SW480 (cell line): ENCODE measurements at places on chromosomes 13 and 19.

DNA sequence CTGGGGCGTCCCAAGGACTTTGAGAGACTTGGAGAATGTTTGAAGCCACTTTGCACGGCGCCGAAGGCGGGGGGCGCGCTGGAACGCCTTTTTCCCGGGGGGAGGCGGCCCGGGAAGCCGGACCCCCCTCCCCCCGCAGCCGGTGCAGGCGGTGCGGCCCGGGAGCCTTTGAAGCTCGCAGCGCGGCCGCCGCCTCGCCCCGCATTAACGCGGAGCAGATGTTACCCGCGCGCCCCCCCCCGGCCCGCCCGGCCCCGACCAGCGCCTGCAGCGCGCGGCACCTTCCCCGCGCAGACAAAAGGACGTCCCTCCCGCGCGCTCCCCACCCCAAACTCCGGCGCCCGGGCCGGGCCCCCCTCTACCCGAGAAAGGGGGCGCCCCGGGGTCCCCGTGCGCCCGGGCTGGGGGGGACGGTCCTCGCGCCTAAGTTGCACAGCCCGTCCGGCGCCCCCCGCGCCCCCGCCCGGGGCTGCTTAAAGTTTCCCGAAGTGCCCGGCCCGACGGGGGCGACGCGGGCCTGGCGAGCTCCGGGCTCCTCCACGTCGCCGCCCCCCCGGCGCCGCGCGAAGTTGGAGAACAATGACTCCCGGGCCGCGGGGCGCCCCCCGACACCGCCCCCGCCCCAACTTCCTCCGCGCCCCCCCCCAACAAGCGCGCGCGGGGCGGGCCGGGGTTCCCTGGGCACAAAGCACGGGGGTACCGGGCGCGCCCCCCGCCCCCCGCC lies 685 bp downstream of the TCF3 start:
- no peak for DNase-seq

- DNase-seq, result no peak
Measured at GRCh38 chr19:14198384-14199376, 7.3 kb downstream of the ADGRL1 start.

- DNase-seq, result no peak
Measured at GRCh38 chr19:11421371-11422098, 2.4 kb upstream of the RGL3 start.

DNA sequence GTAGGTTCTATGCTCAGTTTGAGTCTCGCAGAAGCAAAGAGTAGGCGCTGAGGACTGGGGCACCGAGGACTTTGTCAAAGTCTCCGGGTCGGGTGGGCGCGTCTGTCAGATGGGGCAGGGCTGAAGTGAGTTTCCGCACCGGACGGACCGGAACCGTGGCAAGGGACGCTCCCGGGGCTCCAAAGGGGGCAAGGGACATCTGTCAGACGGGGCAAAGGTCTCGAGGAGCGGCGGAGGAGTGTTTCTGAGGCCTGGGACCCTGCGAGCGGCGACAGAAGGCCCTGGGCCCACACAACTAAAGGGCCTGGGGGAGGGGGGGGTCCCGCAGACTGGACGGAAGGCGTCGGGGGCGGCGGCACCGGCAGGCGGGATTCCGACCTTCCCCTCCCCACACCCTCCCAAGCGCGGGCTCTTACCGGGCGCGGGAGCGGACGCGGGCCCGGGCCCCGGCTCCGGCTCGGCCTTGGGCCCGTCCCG lies 13.3 kb upstream of the AKAP8L start:
- DNase-seq, result no peak

DNA sequence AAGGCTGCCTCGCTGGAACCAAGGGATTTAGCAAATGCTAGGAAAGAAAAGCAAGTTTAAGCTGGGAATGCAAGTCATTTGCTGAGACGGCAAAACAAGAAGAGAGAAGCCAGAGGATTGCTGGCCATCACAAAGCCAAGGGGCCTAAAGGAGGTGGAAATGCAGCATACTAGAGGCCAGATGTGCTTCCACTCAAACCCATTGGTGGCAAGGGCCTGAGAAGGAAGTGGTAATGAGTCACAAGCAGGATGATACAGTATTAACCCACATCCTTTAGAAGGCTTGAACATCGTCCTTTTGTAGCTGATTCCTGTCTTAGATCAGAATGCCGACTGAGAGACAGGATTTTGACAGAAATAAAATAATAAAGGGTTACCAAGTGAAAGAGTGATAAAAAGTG lies 68.2 kb downstream of the ITGBL1 start:
- DNase-seq, result peak; percentile 8

DNA sequence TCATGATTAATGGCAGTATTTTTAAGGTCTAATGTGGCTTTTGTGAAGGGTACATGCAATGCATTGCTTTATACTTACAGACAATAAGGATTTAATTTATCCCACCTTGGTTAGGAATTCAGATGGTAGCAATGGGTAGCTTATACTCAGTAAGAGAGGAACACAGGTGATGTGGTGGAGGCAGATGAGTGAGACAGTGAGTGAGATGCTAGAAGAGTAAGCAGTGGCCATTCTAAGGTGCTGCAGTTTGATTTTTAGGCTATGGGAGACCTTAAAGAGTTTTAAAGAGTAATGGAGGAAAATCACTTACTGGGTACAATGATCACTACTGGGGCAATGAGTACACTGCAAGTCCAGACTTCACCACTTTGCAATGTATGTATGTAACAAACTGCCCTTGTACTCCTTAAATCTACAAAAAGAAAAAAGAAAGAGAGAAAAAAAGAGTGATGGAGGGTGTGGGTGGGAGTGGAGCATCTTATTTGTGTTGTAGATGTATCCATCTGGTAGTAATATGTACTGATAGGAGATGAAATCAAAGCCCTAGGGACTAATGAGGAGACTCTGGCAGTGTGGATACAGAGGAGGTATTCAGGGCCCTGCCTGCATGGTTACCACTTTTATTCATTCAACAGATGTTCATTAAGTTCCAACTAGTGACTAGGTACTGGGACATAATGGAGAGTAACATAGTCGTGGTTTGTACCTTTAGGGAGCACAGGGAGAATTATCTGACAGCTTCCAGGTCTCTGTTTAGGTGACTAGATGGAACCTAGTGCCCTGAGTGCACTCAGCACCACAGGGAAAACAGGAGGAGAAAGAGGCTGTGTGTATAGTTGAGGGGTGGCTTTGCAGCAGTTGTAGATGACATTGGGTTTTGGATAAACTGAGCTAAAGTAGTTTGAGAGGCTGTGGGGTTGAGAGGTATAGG lies 99.0 kb downstream of the GPC6 start:
- DNase-seq, result no peak

DNA sequence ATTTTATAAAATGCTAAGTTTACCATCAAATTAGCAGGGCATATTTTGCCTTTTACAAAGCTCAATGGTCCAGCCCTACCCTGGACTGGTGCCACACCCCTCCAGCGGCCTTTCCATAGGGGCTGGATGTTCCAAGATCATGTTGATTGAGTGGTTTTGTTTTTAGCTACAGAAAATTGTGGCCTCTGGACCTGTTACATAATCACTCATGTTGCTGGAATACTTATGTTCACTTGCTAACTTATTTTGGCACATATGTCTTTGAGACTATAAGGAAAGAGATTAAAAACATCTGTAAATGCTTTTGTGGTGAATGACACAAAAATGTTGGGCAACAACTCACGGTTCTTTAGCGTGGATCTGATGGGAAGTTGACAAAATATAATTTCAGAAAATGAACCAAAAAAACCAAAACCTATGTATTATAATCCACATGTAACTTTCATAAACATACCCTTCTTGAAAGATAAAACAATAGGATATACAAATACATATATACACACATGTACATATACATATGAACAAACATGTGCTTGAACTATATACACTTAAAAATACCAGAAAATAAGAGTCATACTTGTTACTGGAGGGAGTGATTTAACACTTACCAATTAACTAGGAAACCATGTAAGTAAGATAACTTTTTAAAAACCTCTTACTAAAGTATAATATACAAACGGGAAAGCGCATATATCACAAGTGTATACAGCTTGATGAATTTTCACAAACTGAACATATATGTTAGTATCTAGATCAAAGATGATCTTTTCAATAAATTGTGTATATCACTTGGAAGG lies 46.6 kb upstream of the SLC15A1 start:
- DNase-seq, result no peak

- no peak for DNase-seq
Measured at GRCh38 chr13:99386495-99386894, 79.3 kb upstream of the GPR183 start.

GRCh38 chr13:40115426-40115825 lies 460.0 kb downstream of the COG6 start:
- DNase-seq, result no peak

- DNase-seq, result peak; percentile 52
Measured at GRCh38 chr19:1276628-1277022, 1.3 kb downstream of the FAM174C start.

GRCh38 chr13:112995395-112996191 lies 26.6 kb downstream of the MCF2L start:
- DNase-seq, result peak; percentile 93

DNA sequence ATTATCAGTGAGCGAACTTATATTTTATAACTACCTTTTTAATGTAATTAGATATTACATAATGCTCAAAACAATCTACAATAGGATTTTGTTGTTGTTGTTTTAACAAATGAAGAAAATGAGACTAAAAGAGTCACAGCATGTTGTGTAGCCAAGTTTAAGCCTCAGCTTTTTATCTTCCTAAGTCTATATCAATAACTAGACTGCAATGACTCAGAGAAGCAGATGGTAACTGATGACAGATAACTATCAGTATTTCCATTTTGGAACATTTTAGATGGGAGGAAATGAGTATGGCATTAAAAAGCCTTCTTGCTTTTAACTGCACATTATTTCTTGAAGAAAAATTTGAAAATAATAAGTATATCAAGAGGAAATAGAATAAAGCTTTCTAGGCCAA lies 825.2 kb downstream of the SLITRK1 start:
- DNase-seq, result no peak

DNA sequence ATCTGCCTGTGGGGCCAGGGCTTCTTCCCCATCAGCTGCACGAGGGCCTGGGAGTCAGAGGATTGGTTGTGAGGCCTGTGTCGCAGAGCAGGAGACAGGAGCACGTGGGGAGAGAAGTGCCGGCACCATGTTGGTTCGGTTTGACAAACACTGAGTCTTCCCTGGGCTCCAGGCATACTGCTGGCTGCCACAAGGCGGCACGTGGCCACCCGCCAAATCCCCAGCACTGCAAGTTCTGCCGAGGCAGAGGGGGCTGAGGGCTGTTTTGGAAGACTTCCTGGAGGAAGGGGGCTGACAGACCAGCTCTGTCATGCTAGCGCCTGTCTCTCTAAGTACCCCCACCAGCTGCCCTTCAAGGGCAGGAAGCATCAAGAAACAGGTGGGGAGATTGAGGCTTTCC lies 9.5 kb downstream of the SHANK1 start:
- DNase-seq, result no peak

DNA sequence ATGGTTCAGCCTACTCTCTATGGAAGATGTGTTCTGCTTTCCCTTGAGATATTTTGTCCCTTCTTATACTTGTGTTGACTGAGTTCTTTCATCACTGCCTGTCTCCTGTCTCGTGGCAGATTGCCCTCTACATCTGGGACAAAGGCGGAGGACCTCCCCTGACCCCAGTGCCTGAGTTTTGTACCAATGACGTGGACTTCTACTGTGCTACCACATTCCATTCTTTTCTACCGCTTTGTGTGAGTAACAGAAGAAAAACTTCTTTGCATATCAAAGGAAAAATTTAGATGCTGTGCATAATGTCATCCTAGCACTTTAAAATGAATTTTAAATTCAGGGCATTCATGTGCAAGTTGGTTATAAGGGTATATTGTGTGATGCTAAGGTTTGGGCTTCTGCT lies 74.6 kb downstream of the B3GLCT start:
- DNase-seq, result no peak

- DNase-seq, result no peak
Measured at GRCh38 chr19:39307046-39307821, 11.0 kb downstream of the IFNL1 start.

DNA sequence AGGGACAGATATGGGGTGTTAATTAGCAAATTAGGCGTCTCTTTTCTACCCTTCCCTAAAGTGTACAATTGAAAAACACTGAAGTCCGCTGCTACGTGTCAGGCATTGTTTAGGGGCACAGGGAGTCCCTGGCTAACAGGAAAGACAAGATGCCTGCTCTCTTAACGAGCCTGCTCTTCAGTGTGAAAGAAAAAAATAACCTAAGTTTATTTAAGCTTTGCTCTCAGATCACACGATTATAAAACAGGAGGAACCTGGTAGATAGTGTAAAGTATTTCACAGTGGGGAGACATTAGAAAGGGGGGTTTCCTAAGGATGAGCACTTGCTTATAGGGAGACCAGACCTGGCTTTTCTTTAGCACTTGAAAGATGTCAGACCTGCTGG lies 38.7 kb downstream of the IGFL2 start:
- no peak for DNase-seq

- no peak for DNase-seq
Measured at GRCh38 chr13:112184261-112184660, 117.3 kb downstream of the SOX1 start.

- DNase-seq, result no peak
Measured at GRCh38 chr19:42152910-42153671, 20.8 kb upstream of the POU2F2 start.

- DNase-seq, result peak; percentile 77
Measured at GRCh38 chr19:43594710-43595604, 977 bp downstream of the IRGQ start.

GRCh38 chr13:79681069-79681468 lies 200.1 kb downstream of the NDFIP2 start:
- DNase-seq, result peak; percentile 40

- no peak for DNase-seq
Measured at GRCh38 chr13:111329641-111330040, 9.2 kb downstream of the TEX29 start.

- no peak for DNase-seq
Measured at GRCh38 chr13:111484959-111485358, 164.5 kb downstream of the TEX29 start.

DNA sequence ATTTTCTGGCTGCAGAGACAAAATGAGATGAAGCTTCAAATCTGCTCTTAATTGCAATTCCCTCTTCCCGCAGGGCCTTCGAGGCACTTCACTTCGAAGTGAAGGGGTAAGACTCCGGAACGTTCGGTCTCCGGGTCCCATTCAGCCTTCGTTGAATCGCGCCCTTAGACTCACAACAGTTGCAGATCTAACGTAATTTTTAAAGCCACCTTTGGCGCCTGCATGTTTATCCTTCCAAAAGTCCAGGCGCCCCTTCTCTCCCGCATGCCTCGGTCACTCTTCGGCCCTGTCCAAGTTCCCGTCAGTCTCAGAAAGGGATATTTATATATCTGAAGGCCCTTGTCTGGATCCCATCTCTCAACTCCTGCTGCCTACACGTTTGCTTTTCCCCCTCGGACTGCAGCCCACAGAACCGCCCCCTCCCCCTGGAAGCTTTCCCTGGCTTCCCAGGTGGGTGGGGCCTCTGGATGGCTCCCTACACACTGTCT lies 915 bp upstream of the KCTD12 start:
- DNase-seq, result no peak

GRCh38 chr19:55482967-55483705 lies 1.9 kb upstream of the NAT14 start:
- DNase-seq, result no peak

DNA sequence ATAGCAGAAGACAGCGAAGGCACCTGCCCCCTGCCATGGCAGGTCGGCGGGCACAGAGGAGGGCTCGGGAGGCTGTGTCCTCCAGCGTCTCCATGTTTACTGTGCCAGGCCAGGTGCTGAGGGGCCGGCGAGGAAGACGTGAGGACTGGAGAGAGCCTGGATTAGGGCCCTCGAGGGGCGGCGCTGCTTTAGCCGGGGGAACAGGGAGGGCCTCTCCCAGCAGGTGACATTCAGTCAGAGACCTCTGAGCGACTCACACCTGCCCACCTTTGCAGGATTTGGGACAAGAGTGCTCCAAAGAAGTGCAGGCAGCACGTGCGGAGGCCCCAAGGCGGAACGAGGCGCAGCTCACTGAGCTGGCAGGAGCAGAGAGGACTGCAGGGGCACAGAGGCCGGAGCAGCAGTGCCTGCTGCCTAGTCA lies 17.6 kb downstream of the KDM4B start:
- no peak for DNase-seq
